Uterus (tissue), 4 donors: ENCODE measurements at places on chromosomes 12 and 14. TPM values are rescaled to one million over a fixed set of nuclear protein-coding genes. Genes with fewer than 3 reads are reported as not detected.

GRCh38 chr14:53273671-53274072 lies 120.5 kb upstream of the DDHD1 start:
- H3K27me3 ChIP-seq, result no peaks in the 10 kb centered on the region
- peaks cover 4% of the 10 kb centered on the region for H3K4me1 ChIP-seq
- peak; percentile 29 for DNase-seq
- no peak overlapping the region for H3K27ac ChIP-seq
- no peaks in the 10 kb centered on the region for H3K36me3 ChIP-seq

GRCh38 chr12:89185181-89185580 lies 167.1 kb downstream of the DUSP6 start:
- DNase-seq, result no peak
- H3K27ac ChIP-seq, result no peak overlapping the region

The SLC4A8 gene
- total RNA-seq, result under 0.01 TPM

DNA sequence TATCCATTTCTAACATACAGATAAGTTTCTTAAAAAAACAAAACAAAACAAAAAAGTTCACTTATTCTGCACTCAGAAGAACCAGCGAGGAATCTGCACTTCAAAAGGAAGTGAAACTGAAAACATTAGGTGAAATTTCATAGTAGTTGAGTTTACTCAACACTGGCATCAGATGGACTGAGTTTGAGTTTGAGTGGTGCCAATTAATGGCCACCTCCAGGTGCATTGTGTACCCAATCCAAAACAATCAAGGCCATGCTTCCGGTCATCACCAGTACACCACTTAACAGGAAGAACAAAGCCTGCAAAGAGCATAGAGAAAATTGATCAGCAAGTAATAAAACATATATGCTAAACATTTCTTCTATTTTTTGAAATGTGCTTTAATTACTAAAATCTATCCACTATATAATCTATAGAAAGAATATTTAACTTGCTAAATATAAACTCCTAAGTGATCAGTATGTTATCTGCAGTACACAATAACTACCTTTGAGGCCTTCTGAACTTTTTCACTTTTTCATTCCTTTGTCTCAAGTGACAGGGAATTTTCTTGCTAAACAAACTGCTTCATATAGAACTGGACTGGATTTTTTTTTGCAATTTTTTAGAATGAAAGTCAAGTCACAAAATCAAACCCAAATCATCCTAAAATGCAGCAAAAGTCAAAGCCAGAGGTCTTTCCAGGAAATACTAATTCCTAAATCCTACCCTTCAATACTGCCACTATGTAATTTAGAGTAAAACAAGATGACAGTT lies 11.5 kb downstream of the SLC38A2 start:
- peaks cover 14% of the 10 kb centered on the region for H3K4me1 ChIP-seq
- no peak for DNase-seq
- H3K27me3 ChIP-seq, result no peaks in the 10 kb centered on the region
- H3K27ac ChIP-seq, result no peak overlapping the region
- no peak overlapping the region for H3K4me3 ChIP-seq

DNA sequence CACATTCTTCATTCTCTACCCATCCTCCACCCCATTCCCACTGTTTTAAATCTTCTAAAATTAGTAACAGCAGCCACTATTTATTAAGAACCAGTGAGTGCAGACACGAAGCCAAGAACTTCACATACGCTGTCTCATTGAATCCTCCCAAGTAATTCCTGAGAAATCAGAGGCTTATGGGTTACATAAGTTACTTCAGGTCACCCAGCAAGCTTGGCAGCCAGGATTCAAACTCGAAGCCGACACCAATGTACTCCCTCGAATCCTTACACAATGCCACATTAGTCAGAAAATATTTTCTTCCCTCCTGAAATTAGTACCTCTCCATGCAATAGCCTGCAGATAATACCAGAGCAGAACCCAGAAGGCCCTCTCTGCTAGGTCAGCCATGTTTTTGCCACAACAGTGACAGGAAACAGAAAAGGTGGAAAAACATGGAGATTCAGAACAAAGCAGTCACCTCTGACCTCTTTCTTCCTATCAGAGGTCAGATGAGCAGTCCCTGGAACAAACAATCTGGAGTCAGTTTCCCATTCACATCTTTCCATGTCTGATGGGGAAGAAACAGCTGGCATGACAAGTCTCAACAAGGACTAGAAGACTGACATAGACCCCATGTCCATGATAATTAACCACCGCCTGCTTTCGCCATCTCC lies 16.4 kb downstream of the NID2 start:
- peak; percentile 65 for DNase-seq
- H3K4me1 ChIP-seq, result peaks cover 10% of the 10 kb centered on the region
- no peaks in the 10 kb centered on the region for H3K36me3 ChIP-seq
- H3K27me3 ChIP-seq, result no peaks in the 10 kb centered on the region
- H3K4me3 ChIP-seq, result no peak overlapping the region

GRCh38 chr12:4068981-4069669 lies 195.9 kb upstream of the PARP11 start:
- no peak for DNase-seq
- H3K36me3 ChIP-seq, result no peaks in the 10 kb centered on the region

GRCh38 chr12:14892726-14893505 lies 7.3 kb upstream of the MGP start:
- no peak overlapping the region for H3K4me3 ChIP-seq
- H3K4me1 ChIP-seq, result no peaks in the 10 kb centered on the region
- H3K36me3 ChIP-seq, result no peaks in the 10 kb centered on the region

GRCh38 chr12:77947746-77948145 lies 117.1 kb downstream of the NAV3 start:
- no peaks in the 10 kb centered on the region for H3K27me3 ChIP-seq
- H3K36me3 ChIP-seq, result no peaks in the 10 kb centered on the region
- no peak overlapping the region for H3K4me3 ChIP-seq
- no peak overlapping the region for H3K27ac ChIP-seq

DNA sequence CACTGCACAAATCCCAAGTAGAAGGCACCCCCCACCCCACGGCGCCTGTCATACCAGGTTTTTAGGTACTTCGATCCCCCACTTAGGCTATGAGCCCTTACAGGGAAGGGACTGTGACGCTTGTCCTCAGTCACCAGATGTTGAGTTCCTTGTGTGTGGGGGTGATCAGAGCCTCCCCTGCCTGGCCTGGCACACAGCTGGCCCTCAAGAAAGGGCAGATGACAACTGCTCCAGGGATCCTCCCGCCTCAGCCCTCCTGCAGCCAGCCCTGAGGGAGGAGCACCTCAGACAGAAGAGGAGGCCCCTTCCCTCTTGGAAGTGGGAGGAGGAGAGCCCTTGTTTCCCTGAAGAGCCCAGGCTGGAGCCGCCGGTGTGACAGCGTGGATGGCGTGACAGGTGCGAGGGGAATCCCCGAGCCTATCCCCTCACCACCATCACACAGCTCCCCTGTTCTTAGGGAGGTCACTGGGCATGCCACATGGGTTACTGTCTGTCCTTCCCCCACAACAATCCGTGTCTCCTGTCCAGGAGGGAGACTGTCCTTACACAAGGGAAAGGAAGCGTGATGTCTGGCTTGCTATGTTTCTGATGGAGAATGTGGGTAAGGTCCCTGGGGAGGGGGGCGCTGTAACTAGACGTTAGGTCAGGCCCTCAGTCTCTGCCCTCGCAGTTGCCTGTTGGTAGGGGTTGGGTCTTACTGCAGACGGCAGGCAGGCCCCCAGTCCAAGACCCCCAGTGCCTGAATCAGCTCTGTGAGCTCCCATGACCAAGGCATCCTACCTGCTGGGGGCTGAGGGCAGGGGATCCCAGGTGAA lies 31.4 kb downstream of the P2RX4 start:
- H3K27ac ChIP-seq, result peak overlapping the region; percentile 83
- H3K27me3 ChIP-seq, result no peaks in the 10 kb centered on the region
- DNase-seq, result peak; percentile 46
- peaks cover 6% of the 10 kb centered on the region for H3K4me1 ChIP-seq
- peak overlapping the region; percentile 28 for H3K4me3 ChIP-seq

GRCh38 chr12:115257791-115258190 lies 573.8 kb upstream of the TBX3 start:
- no peak overlapping the region for H3K27ac ChIP-seq
- H3K36me3 ChIP-seq, result no peaks in the 10 kb centered on the region
- H3K4me3 ChIP-seq, result no peak overlapping the region
- no peaks in the 10 kb centered on the region for H3K27me3 ChIP-seq
- no peaks in the 10 kb centered on the region for H3K4me1 ChIP-seq
- DNase-seq, result no peak

The TAS2R30 gene
- total RNA-seq, result 14.9 TPM

The IL23A gene
- 0.97 TPM for total RNA-seq

The RBP5 gene
- total RNA-seq, result not detected

DNA sequence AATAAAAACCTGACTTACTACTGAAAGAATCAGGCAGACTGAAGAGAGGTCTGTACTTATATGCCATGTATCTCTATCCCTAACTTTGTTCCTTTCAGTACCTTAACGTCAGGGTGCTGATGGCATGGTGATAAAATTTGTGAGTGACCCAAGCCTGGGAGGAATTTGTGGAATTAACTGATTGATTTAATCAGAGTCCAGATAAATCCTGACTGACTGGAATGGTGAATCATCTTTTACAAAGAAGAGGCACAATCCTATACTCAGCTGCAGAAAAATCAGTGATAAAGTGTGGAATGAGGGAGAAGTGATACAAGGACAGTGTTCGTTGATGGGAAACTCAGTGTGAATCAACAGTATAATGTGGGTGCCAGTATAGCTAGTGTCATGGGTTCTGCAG lies 3.7 kb downstream of the TDG start:
- H3K36me3 ChIP-seq, result no peaks in the 10 kb centered on the region
- H3K4me3 ChIP-seq, result no peak overlapping the region
- no peak for DNase-seq
- H3K27ac ChIP-seq, result no peak overlapping the region
- H3K4me1 ChIP-seq, result peaks cover 5% of the 10 kb centered on the region
- no peaks in the 10 kb centered on the region for H3K27me3 ChIP-seq

GRCh38 chr12:52053536-52054209 lies 2.4 kb downstream of the NR4A1 start:
- DNase-seq, result peak; percentile 30
- no peak overlapping the region for H3K4me3 ChIP-seq
- H3K27me3 ChIP-seq, result no peaks in the 10 kb centered on the region
- H3K27ac ChIP-seq, result peak overlapping the region; percentile 98
- H3K36me3 ChIP-seq, result no peaks in the 10 kb centered on the region

The WBP11 gene
- 44.0 TPM for total RNA-seq

The PLBD1 gene
- total RNA-seq, result 11.5 TPM

The FBLN5 gene
- 80.4 TPM for total RNA-seq

DNA sequence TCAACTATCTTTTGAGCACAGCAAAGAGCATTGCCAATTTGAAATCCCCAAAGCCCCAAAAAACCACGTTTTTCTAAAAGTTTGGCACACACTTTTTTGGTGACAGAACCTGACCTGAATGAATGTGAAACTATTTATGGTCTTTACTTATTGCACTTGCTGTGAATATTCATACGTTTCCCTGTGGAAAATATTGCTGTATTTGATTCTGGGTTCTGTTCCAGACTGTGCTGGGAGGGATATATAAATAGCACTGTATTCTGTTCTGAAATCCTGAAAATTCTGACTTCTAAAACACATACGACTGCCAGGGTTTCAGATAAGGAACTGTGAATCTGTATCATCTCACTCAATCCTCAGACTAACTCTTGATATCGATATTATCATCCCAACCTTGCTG lies 35.1 kb downstream of the NR1H4 start:
- H3K4me1 ChIP-seq, result no peaks in the 10 kb centered on the region
- no peak overlapping the region for H3K4me3 ChIP-seq
- H3K27ac ChIP-seq, result no peak overlapping the region
- no peaks in the 10 kb centered on the region for H3K36me3 ChIP-seq

The GDF11 gene
- 0.77 TPM for total RNA-seq

GRCh38 chr12:48956279-48957140 lies 777 bp downstream of the ARF3 start:
- H3K4me3 ChIP-seq, result peak overlapping the region; percentile 87
- DNase-seq, result peak; percentile 83
- no peaks in the 10 kb centered on the region for H3K4me1 ChIP-seq
- peak overlapping the region; percentile 67 for H3K27ac ChIP-seq
- no peaks in the 10 kb centered on the region for H3K27me3 ChIP-seq
- no peaks in the 10 kb centered on the region for H3K36me3 ChIP-seq

DNA sequence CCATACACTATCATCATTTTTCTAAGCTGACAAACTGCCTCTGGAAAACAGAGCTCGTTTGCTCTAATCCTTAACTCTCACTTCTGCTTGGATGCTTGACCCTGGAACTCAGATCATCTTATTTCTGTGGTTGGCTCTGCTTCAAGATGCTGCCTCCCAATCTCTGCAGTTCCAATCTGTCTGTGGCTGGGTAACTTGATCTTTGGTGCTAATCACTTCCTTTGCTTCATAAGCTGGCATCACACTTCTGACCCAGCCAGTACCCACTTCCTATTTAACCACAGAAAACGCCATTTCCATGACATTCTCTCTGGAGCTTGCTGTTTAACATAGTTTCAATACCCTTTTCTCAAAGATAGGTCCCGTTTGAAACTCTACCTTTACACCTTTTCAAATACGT lies 254.2 kb downstream of the ACSS3 start:
- H3K27ac ChIP-seq, result no peak overlapping the region
- no peaks in the 10 kb centered on the region for H3K36me3 ChIP-seq
- DNase-seq, result no peak
- no peaks in the 10 kb centered on the region for H3K27me3 ChIP-seq
- H3K4me3 ChIP-seq, result no peak overlapping the region
- H3K4me1 ChIP-seq, result no peaks in the 10 kb centered on the region

The STXBP6 gene
- total RNA-seq, result 13.8 TPM

The LIN7A gene
- 21.2 TPM for total RNA-seq

GRCh38 chr12:6280053-6280469 lies 30.4 kb upstream of the PLEKHG6 start:
- no peak overlapping the region for H3K4me3 ChIP-seq
- H3K4me1 ChIP-seq, result peaks cover 14% of the 10 kb centered on the region
- peak; percentile 53 for DNase-seq
- H3K27ac ChIP-seq, result peak overlapping the region; percentile 95
- no peaks in the 10 kb centered on the region for H3K36me3 ChIP-seq

GRCh38 chr14:32808644-32809043 lies 130.0 kb upstream of the NPAS3 start:
- DNase-seq, result no peak
- H3K36me3 ChIP-seq, result no peaks in the 10 kb centered on the region
- no peaks in the 10 kb centered on the region for H3K4me1 ChIP-seq
- no peaks in the 10 kb centered on the region for H3K27me3 ChIP-seq
- H3K4me3 ChIP-seq, result no peak overlapping the region
